HCT116 (cell line): ENCODE measurements at places on chromosomes 6 and 20. TPM values are rescaled to one million over a fixed set of nuclear protein-coding genes. Genes with fewer than 3 reads are reported as not detected.

The LRP11 gene
- 27.8 TPM for total RNA-seq

The CAP2 gene
- 3.8 TPM for total RNA-seq

The RSPO3 gene
- not detected for total RNA-seq

The BMP6 gene
- total RNA-seq: 1.6 TPM

The E2F1 gene
- 30.9 TPM for total RNA-seq

The UBD gene
- total RNA-seq: not detected

The ADAM33 gene
- not detected for total RNA-seq

The CLPSL2 gene
- 1.7 TPM for total RNA-seq

The HLA-G gene
- not detected for total RNA-seq

The HLA-DPB1 gene
- 1.5 TPM for total RNA-seq

The SPACA1 gene
- not detected for total RNA-seq

The PACRG gene
- total RNA-seq: 0.71 TPM

The DNAAF9 gene
- 4.6 TPM for total RNA-seq

The LGSN gene
- total RNA-seq: 0.30 TPM

The RPP40 gene
- total RNA-seq: 15.9 TPM

The HMGA1 gene
- total RNA-seq: 2,459 TPM

The PRDM13 gene
- not detected for total RNA-seq

The RAD21L1 gene
- 0.17 TPM for total RNA-seq

The C6orf132 gene
- total RNA-seq: 18.9 TPM

The ZKSCAN3 gene
- 11.2 TPM for total RNA-seq

The C6orf52 gene
- total RNA-seq: 3.9 TPM

The TP53TG5 gene
- 0.76 TPM for total RNA-seq

The DACT2 gene
- total RNA-seq: not detected

The HLA-DQB1 gene
- 2.1 TPM for total RNA-seq

The KCNQ5 gene
- not detected for total RNA-seq
